Fibroblast of mammary gland (primary cell): ENCODE measurements at places on chromosomes 6 and 20.

- no peak for DNase-seq
These were observed 296 bp downstream of the DZANK1 start for GRCh38 chr20:18466574-18466893.

- no peak for DNase-seq
These were observed 31.6 kb downstream of the ADGRG6 start for GRCh38 chr6:142333431-142333830.

- peak; percentile 64 for DNase-seq
These were observed 19.0 kb downstream of the REM1 start for GRCh38 chr20:31494131-31494530.

GRCh38 chr6:14197118-14197517 is 79.5 kb downstream of the CD83 start:
- DNase-seq, result no peak

GRCh38 chr6:132063204-132063603 is 112.0 kb upstream of the CCN2 start:
- peak; percentile 58 for DNase-seq

DNA sequence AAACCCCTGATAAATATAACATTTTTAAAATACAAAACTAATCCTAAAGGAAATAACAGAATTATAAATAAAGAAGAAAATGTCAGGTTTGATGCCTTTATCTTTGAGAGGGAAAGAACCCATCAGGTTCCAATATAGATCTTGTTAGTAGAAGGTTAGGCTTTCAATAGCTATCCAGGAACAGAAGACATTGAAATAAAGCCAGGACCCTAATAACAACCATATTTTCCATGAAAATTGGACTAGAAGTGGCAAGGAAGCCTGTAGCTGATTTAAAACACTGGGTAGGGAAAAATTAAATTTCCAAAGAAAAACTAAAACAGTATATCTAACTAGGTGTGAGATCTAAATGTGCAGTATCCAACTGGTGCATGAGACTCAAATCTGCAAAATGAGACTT is 185.2 kb upstream of the STXBP5 start:
- DNase-seq, result no peak

GRCh38 chr20:4470375-4470774 is 251.3 kb upstream of the PRND start:
- peak; percentile 80 for DNase-seq

DNA sequence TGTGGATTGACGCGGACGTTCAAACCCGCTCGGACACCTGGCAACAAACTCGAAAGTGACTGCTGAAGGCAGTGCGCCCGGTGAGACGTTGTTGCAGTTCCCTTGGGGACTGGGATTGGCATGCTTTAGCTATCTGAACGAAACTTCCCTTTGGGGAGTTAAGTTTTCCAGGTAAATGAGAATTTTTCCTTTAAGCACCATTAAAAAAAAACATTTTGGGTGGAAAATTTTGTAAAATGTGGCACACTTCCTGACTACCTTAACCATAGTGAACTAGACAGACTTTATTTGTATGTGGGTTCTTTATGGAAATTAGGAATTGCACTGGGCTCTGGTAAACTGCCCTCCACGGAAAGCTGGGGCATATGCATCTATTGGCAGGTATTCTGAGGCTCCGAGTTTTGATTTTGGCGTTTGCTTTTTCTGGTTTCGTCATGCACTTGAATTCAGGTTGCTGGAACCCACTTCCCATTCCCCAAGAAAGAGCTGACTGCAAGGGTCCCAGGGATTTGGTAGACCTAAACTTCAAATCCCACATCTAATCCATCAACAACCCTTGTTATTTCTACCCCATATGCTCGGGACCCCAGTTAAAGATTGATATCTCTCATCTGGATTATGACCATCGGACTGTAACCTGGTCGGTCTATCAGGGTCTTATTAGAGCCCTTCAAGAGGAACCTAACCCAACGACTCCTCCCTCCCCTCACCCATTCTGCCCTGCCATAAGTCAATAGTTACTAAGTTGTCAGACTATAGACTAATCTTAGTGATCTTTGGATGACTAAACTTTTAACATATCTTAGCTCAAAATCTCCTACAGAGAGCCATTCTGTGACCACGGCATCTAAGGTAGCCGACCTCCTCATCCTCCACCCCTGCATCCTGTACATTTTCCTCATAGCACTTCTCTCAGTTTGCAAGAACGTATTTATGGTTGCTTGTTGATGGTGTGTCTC is 800 bp upstream of the DYNLT1 start:
- no peak for DNase-seq

GRCh38 chr20:23091721-23092383 is 5.7 kb upstream of the CD93 start:
- DNase-seq, result no peak
